ENCODE measurements at places on chromosomes 2 and 18.

DNA sequence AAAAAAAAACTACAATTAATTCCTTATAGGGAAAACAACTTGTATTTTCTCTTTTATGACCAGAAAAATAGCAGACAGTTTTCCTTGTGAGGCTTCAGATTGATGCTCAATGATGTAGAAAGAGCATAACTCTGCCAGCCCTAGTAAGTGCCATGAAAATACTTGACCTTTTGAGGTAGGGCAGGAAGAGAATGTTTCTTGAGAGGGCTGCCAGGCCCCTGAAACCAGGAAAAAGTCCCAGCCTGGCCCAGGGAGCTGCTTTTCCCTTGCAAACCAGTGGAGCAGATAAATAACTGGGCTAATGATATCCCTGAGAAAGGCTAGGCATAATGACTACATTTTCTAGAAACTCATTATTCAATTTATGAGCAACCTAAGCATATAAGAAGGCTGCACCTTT is 126.8 kb downstream of the SLC8A1 start:
- DNase-seq, result no peak

DNA sequence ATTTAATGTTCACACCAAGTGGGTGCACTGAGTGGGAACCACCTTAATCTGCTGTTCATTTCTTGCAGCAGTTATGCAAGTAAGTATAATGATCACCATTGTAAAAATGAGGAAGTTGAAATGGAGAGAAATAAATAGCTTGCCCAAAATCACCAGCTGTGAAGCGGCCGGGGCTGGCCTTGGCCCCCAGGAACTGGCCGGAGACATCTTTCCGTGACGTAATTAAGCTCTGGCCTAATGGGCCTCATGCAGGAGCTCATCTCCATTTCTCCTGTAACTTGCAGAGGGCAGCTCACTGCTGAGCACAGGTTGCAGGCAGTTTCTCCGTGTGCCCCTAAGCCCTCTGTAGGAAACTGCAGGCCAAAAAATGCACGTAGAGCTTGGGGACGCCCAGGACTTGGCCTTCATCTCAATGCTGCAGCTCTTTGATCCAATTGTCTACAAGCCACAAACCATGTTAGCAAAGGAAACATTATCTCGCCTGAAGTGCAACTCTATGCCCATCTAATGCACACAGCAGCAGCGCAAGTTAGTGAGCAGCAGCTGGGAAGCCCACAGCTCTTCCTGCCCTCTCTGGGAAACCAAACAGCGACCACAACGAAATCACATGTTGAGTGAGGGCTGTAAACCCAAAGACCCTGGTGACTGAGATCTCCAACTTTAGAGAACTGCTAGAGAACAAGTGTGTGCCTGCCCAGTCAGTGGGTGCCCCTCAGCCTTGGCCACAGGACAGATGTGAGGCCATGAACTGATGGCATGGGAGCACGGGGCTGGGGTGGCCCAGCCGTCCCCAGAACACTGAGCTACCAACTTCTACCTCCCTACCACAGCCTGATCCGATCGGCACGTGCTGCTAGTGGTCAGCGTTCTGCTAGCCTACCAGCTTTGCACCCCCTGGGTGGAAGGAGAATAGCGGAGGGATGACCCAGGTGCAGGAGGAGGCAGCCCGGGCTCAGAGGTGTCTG is 28.8 kb downstream of the APCDD1 start:
- DNase-seq, result no peak

DNA sequence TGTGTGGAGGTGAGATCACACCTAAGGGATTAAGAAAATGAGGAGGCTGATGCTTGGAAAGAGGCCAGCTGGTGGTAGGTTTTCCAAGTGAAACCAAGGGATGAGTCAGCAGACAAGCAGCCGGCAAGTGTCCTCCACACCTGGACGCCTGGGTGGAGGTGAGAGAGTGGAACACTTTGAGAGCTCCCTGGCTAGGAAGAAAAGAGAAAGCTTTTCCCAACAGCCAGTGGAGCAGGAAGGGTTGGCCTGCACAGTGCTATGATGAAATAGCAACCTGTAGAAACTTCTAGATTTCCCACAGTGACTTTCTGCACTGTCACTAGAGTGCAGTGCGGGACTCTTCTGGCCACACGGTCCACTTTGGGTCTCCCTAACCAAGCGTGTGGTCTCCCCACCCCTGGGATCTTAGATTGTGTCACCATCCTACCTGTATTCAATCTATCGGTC is 19.6 kb upstream of the IL37 start:
- no peak for DNase-seq

DNA sequence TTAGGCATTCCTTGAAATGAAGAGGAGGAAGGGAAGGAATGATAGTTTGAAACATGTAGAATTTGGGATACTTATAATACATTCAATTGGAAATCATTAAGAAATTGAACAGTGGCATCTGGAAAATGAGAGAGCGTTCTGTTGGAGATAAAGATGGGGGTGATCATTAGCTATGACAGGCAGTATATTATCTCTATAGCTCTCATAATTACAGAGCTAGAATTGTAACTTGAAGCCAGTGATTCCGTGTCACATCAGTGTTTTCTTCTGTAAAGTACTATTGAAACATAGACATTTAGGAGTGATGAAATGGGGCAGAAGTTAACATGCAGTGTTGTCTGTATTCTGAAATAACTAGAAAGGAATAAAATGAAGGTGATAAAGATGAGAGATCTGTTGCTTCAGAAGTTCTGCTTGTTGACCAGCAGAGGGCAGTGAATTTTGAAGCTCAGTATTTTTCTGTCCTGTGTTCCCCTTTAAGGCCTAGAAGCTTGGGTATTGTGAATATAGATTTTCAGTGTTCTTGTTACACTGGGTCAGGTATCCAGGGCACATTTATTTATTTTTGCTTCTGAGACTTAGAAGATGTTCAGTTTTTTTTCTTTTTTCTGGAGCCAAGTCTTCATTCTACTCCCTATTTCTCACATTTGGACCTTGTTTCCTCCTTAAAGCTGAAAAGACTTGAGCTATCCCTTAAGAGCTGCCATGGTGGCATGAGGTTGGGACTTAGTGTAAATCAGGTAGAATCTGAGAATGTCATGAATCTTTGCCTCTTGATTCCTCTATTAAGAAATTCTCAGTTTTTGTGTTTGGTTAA is 157.4 kb downstream of the TAF4B start:
- DNase-seq, result peak; percentile 82

DNA sequence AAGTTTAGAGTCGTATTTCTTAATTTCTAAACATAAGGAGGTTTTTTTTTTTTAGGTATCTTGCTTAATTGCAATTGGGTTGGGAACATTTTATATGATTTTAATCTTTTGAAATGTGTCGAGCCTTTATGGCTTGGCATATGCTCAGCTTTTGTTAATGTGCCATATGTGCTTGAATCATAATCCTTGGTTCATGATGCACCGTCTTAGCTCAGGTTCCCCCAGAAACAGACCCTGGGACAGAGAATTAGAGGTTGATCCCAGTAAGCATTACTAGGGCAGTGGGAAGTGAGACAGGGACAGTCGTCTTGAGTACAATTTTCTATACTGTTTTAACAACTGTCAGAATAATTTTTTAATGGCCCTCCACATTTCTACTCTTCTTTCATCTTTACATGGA is 9.3 kb downstream of the CHCHD5 start:
- DNase-seq, result no peak

- no peak for DNase-seq
These were observed 1793.4 kb downstream of the SUCLG1 start for GRCh38 chr2:82665691-82666090.

GRCh38 chr2:165681841-165682240 is 112.2 kb downstream of the GALNT3 start:
- DNase-seq, result no peak

DNA sequence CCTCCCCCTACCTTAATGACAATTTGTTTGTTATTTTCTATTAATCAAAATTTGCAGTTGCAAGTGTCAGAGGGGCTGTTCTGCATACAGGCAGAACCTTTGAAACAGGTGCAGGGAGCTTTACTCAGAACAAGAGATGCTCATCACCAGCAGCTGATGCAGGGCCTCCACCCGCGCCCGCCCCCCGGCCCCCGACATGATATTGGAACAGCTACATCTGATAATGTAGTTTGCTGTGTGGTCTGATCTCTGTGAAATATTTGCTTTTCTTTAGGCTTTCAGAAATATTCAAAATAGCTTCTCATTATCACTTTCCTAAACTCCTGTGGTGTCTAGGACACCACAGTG is 130.0 kb downstream of the PRKCE start:
- no peak for DNase-seq

DNA sequence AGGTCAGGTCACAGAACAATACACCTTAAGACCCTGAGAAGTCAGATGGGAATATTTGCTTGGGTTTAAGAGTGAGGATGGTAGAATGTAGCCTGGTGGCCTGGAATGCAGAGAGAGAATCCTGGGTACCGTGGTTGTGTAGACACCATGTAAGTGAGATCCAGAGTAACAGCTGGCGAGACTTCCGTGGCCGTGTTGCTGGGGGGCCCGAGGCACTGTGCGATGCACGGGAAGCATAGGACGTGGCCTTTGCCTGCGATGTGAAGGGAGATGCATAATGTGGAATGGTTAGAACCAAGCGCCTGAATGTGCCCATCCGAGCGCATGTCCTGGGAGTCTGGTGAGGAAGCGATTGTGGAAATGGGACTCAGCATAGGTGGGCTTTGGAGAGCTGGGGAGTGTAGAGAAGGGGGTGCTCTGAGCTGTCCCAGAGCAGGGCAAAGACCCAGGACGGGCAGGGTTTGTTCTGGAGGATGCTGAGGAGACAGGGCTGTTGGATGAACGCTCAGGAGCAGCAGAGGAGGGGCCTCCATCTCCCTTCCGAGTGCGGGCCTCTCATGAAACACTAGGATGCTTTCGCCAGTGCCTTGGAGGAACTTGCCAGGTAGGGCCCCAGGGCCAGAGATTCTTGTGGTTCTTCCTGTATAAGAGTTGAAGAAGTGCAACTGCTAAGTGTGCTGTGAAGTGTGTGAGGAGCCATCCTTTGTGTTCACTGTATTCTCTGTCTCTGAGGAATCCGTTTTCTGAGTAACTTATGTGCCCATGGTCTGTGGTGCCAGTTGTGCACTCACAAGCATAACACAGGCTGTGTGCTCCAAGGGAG is 7.1 kb downstream of the RNF144A start:
- DNase-seq, result no peak

GRCh38 chr2:174529916-174530315 is 43.1 kb upstream of the GPR155 start:
- DNase-seq, result no peak

DNA sequence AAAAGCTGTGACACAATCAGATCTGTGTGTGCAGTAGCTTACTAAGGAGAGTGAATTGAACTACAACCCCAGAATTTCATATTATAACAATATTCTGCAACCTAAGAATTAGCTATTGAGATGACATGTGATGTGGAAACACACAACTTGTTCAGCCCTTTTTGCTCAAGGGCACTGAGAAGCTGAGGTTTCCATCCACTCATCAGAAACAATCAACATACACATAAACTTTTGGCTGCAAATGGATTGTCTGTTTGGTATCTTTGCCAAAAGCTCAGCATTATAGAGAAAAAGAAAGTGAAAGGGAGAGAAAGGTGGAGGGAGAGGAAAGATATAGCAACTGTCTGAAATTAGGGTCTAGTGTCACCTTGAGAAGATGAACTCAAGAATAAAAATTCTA is 117.2 kb upstream of the KLF7 start:
- no peak for DNase-seq
